ENCODE measurements at places on chromosomes 3 and 15.

DNA sequence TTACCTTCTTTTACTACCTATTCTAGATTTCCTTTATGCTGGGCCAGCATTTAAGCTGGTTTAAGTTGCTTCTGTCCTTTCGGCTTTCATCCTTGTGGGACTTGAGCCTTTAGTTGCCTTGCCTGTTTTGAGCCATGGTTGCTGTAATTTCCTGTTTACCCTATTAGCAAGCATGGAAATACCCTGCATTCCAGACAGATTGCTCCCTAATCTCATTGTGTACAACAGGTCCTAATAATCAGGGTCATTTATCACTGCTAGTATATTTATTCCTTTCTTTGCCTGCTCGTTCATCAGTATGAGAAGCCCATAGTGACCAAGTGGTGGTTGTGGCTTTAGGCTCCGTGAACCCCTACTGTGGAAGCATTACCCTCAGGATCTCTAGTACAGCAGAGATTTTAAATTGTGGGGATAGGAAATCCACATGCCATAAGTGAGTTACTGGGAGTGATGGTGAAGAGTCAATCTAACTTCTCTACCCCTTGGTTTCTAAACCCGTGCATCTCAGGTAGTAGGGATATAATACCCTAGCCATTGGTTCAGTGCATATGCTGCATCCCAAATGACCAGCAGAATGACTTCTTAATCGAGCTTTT is 31.9 kb downstream of the NCK1 start:
- peak; percentile 19 for DNase-seq

GRCh38 chr3:61864886-61865285 is 303.5 kb downstream of the PTPRG start:
- no peak for DNase-seq

GRCh38 chr3:195224980-195225580 is 45.9 kb downstream of the XXYLT1 start:
- DNase-seq = no peak

DNA sequence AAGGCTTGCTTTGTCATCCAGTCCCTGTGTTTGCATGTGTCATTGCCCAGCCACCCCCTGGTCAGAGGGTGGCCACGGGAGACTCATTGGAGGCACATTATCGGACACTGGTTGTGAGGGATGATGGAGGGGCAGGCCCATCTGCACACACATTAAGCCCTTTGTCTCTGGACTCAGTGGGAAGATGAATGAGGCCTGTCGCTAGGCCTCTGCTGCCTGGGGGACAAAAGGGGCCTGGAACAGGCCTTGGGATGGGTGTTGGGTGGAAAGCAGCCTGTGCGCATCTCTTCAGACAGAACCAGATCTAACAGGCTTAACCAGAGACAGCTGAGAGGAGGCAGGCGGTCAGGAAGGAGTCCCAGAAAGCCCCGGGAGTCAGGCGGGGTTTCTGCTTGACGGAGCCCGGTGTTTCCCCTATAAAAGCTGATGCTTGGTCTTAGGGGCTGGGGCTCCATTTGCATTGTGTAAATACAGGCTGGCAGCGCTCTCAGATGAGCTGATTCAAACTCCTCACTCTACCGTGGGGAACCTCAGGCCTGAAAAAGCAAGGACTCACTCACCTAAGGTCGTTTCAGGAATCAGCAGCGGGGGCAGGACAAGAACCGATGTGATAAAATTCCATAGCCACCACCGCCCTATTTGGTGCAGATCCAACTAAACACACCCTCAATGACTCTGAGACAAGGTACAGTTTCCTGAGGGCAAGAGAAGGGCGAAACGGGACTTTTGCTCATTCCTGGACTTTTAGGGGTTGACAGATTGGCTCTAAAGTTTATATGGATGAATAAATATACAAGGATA is 17.1 kb upstream of the SKIC8 start:
- no peak for DNase-seq

DNA sequence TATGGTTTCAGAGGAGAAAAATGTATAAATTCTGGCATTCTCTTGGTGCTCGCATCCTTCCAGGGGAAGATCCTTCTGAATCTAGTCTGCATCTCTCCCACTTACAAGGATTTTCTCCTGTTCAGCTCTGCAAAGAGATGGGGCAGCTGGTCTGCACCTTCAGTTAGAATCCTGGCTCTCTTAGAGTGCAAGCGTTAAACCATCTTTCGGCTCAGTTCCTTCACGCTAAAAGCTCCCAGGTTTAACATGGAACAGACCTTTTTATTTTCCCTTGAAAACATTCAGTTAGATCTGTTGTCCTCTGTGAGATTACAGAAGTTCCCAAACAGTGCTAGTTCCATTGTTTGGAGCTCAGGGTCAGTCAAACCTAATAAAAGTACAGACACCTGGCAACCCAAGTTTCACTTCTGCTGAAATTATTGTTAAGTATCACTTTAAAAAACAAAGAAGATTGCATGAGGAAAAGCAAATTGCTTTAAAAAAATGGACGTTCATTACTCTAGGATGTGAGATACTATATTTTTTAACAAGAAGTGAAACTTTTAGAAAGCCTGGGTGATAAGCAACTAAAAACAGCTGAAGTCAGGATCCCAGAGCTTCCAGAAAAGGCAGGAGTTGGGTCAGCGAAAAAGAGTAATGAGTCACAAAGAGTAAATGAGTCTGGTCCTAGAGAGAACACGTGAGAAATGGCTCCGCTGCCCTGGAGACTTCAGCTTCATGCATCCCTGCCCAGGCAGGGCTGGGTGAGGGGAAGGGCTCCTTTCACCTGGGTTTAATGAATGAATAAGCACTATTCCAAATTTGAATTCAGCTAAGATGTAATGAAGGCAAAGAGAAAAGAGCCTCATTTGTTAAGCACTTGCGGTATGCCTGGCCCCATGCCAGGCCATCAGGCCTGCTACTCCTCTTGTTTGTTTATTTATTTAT is 63.3 kb downstream of the ABTB1 start:
- DNase-seq = no peak

GRCh38 chr3:140097874-140098635 is 163.1 kb downstream of the CLSTN2 start:
- DNase-seq = no peak

- DNase-seq = no peak
Observed at GRCh38 chr3:31075471-31075870, 181.0 kb upstream of the GADL1 start.

- DNase-seq = no peak
Observed at GRCh38 chr3:174111776-174112175, 714.2 kb downstream of the NLGN1 start.

- DNase-seq = no peak
Observed at GRCh38 chr3:122403489-122403888, 12.4 kb downstream of the WDR5B start.

GRCh38 chr3:31906182-31906581 is 74.9 kb downstream of the OSBPL10 start:
- no peak for DNase-seq

GRCh38 chr15:32869776-32870175 is 152.0 kb downstream of the GREM1 start:
- DNase-seq = no peak

- DNase-seq = no peak
Observed at GRCh38 chr3:153967260-153967659, 153.9 kb upstream of the ARHGEF26 start.

DNA sequence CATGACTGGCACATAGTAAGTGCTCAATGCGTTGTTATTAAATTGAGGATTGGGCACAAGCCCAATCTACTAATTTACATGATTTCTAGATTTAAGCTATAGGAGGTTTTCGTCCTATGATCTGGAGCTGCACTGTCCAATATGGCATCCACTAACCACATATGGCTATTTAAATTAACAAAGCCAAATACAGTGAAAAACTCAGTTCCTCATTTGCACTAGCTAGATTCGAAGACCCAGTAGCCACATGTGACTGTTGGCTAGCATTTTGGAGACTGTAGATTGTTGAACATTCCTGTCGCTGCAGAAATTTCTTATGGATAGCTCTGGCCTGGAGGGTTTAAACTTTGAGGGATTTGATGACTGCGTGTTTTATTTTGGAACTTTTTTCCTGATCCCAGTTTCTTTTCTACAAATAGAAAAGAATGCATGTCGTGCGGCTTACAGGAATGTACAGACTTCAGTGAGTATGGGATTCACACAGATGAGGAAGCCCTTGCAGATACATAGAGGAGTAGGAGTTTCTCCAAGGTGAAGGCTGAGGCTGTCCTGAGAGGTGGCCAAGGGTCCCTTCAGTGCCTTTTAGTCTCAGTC is 82.8 kb downstream of the SLCO3A1 start:
- no peak for DNase-seq

- DNase-seq = no peak
Observed at GRCh38 chr3:118636841-118637240, 397.8 kb downstream of the IGSF11 start.

DNA sequence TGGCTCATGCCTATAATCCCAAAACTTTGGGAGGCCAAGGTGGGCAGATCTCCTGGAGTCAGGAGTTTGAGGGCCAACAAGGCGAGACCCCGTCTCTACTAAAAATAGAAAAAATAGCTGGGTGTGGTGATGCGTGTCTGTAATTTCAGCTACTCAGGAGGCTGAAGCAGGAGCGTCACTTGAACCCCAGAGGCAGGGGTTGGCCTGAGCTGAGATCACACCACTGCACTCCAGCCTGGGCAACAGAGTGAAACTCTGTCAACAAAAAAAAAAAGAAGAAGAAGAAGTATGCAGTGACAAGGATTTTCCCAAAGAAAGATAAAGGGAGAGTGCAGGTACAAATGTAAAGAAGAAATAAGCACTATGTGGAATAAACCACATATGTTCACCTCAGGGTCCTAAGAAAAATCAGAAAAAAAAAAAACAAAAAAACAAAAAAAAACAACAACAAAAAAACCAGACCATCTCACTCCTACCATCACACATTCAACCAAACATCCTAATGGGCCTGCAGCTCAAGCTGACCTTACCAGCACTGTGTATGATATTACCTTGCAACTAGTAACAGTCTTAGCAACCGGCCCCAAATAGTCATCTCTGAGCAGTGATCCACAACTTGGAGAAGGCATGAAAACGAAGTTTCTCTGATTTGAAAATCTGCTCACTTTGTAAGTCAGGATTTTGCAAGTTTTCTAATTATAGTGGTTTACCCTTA is 296.7 kb upstream of the PROK2 start:
- DNase-seq = no peak

DNA sequence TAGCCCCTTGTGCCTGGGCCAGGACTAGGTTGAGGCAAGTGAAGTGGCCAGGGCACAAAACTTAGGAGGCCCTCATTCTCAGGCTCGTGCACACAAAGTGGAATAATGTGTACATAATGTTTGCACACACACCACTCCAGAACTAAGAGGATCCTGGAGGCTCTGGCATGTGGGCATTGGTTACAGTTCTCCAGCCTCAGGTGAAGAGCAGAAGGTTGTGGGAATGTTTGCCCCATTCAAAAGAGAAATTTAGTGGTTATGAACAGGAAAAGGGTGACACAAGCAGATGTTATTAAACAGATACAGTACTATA is 31.3 kb downstream of the ASB7 start:
- DNase-seq = no peak

DNA sequence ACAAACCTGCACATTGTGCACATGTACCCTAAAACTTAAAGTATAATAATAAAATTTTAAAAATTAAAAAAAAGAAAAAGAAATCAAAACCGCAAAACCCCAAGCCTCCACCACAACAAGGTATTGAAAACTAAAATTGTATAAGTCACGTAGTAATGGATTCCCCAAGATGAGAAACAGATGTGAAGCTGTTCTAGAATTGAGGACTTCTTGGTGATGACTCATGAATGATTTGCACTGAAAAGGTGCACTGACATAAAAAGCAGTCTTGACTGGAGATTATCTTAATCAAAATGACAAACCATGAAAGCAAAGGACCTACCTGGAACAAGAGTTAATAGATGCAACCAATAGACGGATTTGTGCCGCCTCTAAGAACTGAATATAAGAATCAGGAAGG is 225.8 kb downstream of the MYRIP start:
- no peak for DNase-seq

- no peak for DNase-seq
Observed at GRCh38 chr3:185341616-185342458, 21.1 kb upstream of the MAP3K13 start.

GRCh38 chr15:31179693-31180092 is 78.2 kb upstream of the TRPM1 start:
- no peak for DNase-seq

DNA sequence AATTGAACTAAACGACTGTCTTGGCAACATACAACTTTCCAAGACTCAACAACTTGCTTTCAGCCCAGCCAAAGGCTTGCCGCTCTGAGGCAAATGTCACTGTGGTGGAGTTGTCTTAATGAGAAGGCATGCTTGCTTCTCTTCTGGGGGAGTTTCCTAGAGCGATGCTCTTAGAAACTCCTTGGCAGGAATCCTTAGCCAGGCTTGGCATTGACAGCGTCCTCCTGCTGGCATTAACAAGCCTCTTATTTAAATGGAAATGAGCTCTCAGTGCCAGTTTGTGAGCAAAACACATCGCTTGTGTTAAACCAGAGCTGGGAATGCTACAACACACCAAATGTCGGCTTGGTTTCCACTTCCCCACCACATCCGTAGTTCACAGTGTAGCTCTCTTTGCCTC is 265.5 kb upstream of the TPRG1 start:
- DNase-seq = no peak

DNA sequence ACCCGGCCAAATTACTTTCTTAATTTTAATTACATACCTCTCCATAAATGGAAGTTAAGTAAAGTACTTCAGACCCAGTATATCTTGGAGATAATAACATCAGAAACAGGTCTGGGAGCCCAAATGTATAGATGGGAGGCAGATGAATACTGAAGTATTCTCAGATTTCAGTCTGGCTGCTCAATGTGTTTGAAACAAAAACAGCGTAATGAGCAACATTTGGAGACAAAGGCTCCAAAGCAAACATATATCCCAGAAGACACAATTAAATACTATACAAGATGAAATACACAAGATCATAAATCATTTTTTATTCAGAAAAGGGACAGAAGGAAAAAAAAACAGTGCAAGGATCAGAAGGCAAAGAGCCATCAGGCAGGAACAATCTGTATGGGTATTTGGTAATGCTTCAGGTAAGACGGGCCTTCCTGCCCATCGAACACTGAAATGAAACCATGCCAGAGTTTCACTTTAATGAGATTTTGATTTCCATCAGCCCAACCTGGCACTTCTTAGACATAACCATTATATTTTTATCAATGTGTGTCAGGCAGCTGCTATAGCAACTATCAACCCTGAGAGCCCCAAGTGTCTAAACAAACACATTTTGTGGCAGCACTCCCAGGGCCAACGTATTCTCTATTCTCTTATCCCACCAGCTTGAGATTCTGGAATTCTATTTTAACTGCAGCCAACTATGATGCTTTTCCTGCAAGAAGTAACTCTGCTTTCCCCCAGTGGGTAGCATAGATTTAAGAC is 210.8 kb downstream of the STT3B start:
- no peak for DNase-seq

- DNase-seq = no peak
Observed at GRCh38 chr15:81170511-81170910, 26.2 kb upstream of the IL16 start.

- no peak for DNase-seq
Observed at GRCh38 chr3:69085168-69085832, 563 bp downstream of the ARL6IP5 start.

All from HTR-8/SVneo (cell line).